Activated T-helper 17 cell treated with anti-CD3 and anti-CD28 coated beads, Interleukin-2, amount 50 U/mL, for 72 hours (primary cell): ENCODE measurements at places on chromosomes 13 and 19.

GRCh38 chr13:45681113-45681512 is 21.0 kb upstream of the CBY2 start:
- no peak for ATAC-seq

DNA sequence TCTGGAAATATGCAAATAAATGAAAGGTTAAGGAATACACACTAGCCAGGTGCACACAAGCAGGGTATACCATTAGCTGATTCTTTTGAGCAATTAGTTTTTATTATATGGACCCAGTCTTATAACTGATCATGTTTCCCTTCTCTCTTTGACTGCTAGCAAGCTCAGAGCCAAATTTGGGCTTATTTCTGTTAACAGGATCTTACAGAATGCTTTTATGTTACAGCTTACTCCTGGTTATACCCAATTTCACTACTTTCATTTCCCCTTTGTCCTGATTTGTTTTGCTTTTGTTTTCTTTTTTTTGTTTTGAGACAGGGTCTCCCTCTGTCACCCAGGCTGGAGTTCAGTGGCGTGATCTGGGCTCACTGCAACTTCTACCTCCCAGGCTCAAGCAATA is 12.9 kb upstream of the TPT1 start:
- ATAC-seq = no peak

- ATAC-seq = no peak
These were observed 226.6 kb downstream of the PCCA start for GRCh38 chr13:100315522-100315921.

GRCh38 chr19:21463449-21464105 is 41.8 kb upstream of the ZNF429 start:
- peak; percentile 99 for ATAC-seq

GRCh38 chr19:45182758-45183157 is 4.2 kb downstream of the BLOC1S3 start:
- no peak for ATAC-seq

DNA sequence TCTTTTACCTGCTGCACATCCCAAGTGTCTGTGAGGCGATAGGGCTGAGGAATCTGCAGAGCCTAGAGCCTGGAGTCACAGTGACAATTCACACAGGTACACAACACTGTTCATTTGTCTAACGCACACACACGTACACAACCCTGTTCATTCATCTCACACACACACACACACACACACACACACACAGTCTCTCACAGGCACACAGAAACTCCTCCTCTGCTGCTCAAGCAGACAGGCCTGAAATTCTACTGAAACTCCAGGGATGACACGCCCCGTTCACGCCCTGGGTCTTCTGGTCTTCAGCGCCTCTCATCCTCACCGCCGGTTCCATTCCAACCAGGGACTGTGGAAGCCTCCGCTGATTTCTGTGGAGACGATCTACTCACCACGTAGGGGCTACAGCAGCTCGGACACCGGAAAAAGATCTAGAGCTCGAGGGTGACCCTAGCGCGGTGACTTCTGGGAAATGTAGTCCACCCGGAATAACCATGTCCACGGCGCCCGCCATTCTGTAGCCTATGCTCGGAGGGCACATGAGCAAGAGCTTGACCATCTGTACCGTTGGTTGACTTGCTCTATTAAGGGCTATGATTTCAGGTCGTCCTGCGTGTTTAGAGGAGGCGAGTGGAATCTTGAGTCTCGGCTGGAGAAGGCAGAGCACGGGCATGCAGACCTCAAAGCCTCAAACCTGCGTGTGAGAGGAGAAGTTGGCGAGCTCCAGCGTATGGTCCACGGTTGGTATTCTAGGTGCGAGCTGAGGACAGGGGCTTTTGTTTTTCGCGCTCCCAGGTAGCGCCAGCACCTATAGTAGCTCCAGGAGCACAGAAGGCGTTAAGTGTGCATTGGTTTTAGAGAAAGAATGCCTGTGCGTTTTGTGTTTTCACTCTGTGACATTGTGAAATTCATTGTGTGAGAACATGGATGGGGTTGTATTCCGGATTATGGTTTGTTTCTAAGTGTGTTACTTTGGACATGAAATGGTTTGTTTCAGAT is 33.4 kb downstream of the ZNF45 start:
- peak; percentile 97 for ATAC-seq

GRCh38 chr19:45047188-45047797 is 8.4 kb downstream of the CLASRP start:
- ATAC-seq = no peak

DNA sequence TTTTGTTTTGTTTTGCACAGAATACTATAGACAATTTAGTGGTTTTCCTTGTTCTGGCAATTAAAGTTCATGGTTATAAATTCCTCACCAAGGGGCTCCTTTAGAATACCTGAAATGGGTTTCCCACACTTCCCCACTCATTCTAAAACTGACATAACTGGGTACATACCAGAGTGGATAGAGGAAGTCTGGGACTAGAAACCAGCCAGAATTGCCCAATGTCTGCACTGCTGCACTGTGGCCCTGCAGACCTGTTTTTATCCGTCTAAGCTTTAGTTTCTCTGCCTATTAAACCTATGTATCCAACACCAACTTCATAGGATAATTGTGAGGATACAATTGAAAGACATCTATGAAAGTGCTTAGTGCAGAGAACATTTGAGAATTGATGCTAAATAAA is 498.6 kb downstream of the KCTD12 start:
- ATAC-seq = no peak

DNA sequence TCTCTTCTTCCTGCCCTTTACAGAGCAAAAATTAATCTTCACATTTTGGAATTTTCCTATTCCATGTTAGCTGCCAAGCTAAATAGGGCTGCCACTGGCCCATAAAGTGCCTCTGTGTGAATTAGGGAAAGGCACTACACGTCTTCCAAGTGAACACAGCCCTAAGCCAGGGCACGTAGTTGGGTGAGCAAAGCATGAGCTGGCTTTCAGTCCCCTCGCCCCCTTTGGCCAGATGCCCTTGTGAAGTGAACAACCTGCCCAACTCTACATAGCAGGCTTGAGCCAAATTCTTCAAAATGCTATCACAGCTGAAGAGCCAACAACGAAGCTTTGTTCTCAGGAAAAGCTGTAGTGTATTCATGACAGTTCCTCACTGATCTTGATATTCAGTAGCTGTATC is 213.1 kb downstream of the OXGR1 start:
- ATAC-seq = no peak

GRCh38 chr19:46049597-46049996 is 8.8 kb upstream of the IGFL4 start:
- no peak for ATAC-seq

- no peak for ATAC-seq
These were observed 9.2 kb upstream of the GSX1 start for GRCh38 chr13:27783111-27783510.

DNA sequence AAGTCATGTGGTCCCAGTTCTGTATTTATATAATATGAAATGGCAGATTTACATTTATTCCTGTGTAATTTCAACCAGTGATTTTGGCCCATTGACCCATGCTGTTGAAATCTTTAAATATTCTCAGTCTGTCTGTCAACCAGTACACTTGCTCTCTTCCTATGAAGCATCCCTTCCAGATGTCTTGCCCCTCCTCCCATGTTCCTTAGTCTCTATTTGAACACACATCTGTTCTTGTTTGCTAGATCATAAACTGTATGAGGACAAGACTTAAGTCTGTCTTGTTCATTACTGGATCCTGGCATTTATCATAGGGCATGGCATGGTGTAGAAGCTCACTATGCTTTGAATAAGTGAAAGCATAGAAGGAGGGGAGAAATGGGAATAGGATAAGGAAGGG is 34.9 kb downstream of the STARD13 start:
- no peak for ATAC-seq

GRCh38 chr19:51163257-51163656 is 21.2 kb downstream of the SIGLEC7 start:
- ATAC-seq = no peak

DNA sequence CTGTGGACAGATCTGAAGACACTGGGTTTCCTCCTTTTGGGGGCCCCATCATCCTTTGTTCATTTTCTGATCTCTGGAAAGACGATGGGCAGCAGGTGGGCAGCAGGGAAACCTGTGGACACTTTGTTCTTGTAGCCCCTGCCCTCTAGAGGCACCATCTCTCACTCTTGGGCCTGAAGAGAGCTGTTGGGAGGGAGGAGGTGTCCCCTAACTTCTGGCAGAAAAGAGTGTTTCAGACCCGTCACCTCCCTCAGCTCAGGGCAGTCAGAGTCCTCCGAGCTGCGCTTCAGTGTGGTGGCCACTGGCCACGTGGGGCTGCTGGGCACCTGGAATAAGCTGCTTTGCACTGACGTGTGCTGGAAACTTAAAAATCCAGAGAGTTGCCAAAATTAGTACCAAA is 26.9 kb upstream of the RNF17 start:
- ATAC-seq = no peak

DNA sequence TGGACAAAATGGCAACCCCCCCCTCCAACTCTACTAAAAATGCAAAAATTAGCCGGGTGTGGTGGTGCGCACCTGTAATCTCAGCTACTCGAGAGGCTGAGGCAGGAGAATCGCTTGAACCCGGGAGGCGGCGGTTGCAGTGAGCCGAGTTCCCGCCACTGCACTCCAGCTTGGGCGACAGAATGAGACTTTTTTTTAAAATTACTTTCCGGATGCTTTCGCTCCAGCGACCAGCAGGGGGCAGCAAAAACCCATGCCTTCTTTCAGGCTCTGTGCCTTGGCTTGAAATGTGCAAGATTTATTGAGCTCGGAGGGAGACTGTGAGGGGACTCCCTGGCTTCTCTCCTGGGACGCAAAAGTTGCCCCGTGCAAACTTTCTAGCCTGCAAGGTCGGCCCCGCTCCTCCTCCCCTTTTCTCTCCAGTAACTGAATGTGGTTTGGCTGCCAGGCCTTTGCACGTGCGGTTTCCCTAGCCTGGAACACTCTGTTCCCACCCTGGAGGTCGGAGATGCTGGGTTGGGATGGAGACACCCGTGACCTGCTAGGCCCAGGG is 61.4 kb upstream of the NFIC start:
- peak; percentile 46 for ATAC-seq

DNA sequence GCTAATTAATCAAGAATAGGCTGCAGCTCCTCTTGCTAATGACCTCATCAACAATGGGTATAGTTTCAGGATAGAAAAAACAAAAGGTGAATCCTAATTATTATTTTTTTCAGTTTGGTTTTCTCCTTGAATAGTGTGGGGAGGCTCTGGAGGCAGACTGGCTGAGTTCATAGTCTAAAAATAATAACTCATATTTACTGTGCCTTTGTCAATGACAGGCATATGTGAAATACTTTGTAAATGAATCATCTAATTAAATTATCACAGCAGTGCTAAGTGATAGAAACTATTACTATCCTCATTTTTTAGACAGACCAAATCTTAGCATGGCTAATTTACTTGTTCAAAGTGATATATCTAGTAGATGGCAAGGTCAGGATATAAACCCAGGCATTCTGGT is 1261.0 kb upstream of the SLC10A2 start:
- no peak for ATAC-seq

GRCh38 chr13:45626731-45627374 is 11.3 kb upstream of the ERICH6B start:
- ATAC-seq = no peak

DNA sequence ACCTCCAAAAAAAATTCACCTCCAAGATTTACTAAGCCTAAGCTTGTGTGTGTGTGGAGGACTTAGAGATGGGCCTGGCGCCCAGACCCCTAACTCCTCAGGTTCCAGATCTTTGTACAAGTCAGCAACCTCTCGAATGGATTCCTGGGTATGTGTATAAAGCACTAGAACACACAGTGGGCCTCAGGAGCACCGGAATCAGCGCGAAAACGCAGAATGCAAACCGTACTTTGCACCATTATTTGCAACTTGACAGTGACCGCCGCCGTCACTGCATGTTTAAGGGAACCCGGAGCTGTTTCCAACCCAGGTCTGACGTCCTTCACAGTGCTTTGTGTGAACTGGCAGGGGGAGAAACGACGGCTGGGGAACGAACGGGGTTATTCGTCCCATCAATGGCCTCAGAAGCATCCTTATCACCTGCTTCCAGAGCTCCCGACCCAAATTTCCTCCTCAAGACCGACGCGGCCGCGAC is 688 bp downstream of the ZNF606 start:
- peak; percentile 2 for ATAC-seq

GRCh38 chr13:42973581-42973980 is 18.5 kb downstream of the EPSTI1 start:
- no peak for ATAC-seq

DNA sequence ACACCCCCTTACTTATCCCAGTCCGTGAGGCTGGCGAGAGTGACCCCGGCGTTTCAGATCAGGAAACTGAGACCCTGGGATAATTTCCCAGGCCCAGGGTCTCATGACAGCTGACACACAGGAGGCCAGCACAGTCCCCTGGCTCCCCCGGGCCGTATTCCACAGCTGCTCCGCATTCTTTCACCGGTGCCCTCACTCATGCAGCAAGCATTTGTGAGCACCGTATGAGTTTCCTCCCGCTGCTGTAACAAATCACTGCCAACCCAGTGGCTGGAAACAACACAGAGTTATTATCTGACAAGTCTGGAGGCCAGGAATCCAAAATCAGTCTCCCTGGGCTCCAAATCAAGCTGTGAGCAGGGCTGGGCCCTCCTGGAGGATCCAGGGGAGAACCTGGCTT is 21.3 kb downstream of the GADD45B start:
- no peak for ATAC-seq

DNA sequence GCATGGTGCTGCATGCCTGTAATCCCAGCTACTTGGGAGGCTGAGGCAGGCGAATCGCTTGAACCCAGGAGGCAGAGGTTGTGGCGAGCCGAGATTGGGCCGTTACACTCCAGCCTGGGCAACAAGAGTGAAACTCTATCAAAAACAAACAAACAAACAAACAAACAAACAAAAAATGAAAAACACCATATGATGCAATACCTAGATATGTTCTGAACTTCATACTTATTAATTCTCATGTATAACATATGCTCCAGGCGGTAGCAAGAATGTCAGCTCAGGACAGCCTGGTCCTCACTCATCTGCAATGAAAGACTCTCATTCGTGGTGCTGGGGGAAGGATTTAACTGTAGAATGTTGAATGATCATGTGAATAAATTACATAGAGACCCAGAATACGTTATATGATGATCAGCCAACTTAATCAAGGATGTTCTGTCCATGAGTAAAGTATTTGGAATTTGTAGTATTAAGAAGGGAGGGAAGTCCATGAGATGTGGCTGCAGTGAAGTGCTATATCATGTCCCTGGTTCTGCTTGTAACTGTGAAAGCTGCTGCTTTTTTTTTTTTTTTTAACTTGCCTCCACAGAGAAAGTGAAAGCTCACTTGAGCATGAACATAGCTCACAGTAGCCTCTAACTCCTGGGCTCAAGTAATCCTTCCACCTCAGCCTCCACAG is 206.8 kb downstream of the UQCRFS1 start:
- no peak for ATAC-seq

DNA sequence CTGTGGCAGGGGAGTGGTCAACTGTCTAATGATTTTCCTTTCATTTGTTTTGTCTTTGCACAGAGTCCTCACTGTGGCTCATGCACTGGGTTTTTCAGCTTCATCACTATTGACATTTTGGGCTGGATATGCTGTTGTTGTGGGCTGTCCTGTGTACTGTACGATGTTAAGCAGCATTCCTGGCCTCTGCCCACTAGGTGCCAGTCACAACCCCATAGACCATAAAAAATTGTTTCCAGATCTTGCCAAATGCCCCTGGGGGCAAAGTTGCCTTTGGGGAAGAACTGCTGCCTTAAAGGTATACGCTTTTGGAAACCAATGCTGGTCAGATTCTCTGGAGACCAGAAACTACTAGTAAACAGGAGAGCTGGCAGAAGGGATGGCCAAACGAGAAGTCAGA is 310.4 kb downstream of the SPRY2 start:
- no peak for ATAC-seq

GRCh38 chr19:45615795-45616703 is 14.0 kb upstream of the GPR4 start:
- ATAC-seq = peak; percentile 59

- ATAC-seq = no peak
These were observed 53.5 kb upstream of the TSHZ3 start for GRCh38 chr19:31402529-31403316.

- ATAC-seq = peak; percentile 29
These were observed 583 bp downstream of the FGF14 start for GRCh38 chr13:102401265-102401664.
